Stimulated activated CD4-positive, alpha-beta T cell treated with anti-CD3 and anti-CD28 coated beads, TNF-alpha, amount 100 ng/mL, for 4 hours (primary cell): ENCODE measurements at places on chromosomes 11 and 22.

DNA sequence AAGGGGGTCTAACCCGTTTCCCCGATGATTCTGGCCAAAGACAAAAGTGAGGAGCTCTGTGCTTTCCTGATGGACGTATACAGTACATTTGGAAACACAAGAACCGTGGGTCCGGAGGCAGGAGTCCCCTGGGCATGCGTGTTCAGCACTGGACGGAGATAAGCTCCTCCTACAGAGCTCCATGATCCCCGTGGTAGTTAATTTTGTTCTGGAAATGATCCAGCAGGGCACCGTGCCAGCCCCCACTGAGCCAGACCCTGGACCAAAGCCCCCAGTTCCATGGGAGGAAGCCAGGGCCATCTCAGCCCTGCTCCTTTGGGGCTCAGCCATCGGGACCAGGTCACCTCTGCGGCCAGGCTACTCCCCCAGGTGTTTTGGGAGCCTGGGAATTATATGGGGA lies 83.3 kb downstream of the TRMU start:
- DNase-seq = no peak

GRCh38 chr22:23183061-23183698 lies 2.9 kb downstream of the BCR start:
- no peak for DNase-seq

- no peak for DNase-seq
Measured at GRCh38 chr11:101476191-101476590, 107.6 kb downstream of the TRPC6 start.

DNA sequence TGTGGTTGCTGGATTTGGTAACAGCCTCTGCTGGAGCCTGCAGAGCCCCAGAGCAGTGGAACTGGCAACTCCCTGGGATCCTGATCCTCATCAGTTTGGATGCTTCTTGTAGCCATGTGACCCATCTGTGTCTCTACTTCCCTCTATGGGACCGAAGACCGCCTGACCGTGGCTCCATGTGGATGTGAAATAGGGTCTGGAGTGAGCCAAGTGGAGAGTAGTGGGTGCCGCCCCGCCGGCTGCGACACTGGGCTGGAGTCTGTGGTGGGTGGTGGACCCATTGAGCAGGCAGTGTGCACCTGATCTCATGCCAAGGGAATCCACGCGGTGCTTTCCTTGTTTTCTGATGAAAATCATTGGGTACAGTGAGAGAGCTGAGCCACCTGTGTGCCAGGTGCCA lies 543.2 kb upstream of the B3GAT1 start:
- DNase-seq = no peak

DNA sequence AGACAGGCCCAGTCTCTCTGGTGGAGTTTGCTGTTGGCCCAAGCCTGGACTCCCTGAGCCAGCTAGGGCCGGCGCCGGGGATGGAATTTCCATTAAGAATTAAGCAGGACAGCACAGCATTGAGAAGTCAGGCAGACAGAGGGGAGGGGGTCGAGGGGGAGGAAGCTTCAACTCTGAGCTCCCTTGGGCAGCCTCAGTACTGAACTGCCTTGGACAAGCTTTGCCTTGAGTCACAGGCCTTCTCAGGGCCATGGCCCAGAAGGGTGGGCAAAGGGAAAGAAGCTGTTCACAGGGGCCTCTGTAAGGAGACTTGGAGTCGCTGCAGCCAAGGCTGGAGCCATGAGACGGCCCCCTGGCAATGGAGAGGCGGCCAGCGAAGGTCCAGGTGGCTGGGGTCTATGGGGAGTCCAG lies 2.6 kb upstream of the INSC start:
- DNase-seq = no peak
